Fibroblast of upper back skin (primary cell): ENCODE measurements at places on chromosomes 5 and 9.

DNA sequence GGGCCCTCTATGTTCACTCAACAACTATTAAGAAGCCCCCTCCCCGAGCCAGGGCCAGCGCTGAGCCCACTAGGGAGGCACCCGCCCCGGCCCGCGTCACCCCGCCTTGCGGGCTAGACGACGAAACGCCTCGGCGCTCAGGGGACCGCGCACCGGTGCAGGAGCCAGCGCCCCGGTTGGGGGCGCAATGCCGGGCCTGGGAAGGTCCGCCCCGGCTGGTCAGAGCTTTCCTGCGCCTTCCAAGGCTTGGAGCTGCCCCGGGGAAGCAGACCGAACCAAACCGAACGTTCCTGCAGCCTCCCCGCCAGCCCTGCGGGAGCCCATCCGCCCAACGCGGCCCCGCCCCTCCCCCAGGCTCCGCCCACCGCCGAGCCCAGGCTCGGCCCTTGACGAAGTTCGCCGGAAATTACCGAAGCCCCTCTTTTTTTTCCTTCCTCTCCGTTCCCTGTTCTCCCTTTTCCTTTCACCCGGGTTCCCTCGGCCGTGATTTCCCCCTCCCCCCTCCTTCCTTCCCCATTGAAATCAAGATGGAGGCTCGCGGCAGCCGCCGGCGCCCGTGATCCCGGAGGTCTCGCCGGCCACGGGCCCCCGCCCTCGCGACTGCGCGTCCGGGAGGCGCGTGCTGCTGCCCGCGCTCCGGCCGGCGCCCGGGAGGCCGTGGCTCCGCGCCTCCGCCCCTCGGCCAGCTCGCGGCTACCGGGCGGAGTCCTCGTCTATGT lies at the start of gene TRIO:
TRIO (plus strand) TSS at position 516 of the 719 bp plus-strand sequence. CDS start 384 bp downstream, outside the sequence.
- peak; percentile 95 for DNase-seq

- peak; percentile 72 for DNase-seq
Measured at GRCh38 chr5:109410389-109411148, 795 bp upstream of the PJA2 start.

GRCh38 chr5:142888469-142889085 lies 118.4 kb downstream of the ARHGAP26 start:
- peak; percentile 67 for DNase-seq

DNA sequence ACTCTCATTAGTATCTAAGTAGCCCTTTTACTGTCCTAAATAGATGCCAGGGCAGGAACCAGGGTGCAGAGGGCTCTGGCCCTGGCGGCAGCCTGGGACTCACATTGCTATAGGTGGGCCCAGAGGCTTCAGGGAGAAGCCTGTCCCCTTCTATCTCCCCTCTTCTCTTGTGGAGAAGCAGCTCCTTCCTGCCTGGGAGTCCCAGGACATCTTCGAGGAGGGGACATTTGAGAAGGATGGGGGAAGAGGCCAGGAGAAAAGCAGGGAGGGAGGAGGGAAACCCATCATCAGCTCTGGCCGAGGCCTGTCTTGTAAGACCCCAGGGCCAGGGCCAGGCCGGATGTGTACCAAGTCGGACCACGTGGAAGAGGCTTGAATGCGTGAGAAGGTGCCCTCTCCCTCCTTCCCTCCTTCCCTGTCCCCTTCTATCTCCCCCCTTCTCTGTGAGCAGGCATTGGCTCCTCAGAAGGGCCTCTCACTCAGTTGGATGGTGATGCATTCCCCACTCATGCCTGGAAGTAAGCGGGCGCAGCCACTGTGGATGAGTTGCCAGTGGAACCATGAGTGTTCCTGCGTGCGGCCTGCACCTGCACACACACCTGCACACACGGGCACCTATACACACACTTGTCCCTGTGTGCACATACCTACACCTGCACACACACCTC lies 20.7 kb upstream of the LPCAT1 start:
- DNase-seq = no peak

DNA sequence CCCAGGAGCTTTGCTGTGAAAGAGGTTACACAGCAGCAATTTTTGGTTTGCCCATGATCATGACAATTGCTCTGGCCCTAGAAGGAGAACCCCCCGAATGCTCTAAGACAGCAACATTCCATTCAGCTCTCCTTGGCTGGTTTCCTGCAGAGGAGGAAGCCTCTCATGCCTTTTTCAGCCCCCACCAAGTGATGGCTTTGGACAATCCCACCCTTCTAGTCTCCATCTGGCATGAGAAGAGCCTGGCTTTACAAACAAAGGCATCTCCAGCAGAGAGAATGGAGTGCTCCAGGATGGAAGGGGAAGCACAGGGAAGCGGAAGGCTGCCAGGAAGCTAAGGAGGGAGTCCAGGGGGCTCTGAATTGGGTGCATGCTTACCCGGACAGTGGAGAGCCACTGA lies 98.4 kb downstream of the CRB2 start:
- DNase-seq = no peak

DNA sequence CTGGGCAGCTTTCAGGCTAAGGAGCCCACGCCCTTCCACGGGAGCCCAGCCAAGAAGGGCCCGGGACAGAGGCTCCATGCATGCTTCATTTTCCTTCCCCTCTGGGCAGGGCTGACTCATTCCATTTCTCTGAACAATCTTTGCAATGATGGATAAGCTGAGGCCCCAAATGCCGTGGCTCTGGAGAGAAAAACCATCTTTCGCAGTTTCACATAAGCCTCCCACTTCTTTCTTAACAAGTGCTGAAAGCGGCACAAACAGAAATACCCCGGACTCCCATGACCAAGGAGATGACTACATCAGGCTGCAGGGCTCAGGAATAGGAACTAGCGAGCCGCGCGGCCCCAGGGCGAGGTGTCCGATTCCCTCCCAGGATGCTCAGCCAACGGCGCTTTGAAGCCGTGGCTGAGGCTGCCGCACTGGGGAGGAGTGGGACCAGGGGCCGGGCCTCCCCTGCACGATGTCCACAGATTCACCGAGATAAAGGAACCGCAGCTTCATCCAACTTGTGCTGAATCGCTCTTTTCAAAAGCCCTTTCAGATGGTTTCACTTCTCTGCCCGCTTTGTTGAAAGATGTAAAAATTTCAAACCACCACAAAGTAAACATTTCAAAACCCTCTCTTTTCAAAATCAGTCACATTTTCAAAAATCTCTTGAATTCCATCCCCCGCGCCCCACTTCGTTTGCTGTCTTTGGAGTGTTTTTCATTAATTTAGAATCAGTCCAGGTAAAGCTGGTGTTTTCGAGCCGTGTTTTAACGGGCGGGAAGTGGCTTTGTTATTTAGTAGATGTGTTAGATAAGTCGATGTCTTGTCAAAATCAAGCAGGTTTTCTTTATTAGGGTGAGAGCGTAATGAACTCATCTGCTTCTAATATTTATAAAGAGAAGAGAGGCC lies 96.5 kb upstream of the LMX1B start:
- DNase-seq = peak; percentile 84

DNA sequence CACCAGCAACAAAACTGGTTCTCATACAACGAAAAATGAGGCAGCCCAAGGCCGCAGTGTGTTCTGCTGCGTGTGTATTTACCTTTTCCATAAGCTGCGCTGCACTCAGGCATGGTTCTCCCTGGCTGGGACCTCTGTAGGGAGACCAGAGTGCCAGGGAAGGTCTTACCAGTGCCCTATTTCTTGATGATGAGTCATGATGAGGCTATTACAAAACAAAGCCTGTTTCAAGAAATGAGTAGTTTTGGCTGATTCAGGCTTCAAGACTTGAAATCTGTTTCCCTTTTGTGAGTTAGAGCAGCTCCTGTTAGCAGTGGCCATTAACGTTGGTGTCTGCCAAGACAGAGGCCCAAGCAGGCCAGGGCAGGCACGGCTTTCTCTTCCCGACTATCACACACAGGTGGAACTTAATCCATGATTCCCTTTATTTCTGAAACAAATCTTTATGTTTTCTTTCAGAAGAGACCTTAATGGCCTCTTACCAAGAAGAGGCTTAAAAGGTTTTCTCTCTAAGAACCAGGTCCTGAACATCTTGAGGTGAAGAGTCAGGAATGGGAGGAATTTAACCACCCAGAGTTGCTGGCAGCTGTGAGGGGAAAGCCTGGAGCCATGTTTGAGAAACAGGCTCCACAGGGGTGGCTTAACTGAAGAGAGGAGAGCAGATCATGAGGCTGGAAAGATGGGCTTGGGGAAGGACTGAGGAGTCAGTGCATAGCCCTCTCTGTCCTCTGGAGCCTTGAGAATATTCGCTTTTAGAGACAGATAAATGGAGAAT lies 41.4 kb upstream of the TIFAB start:
- DNase-seq = peak; percentile 79

GRCh38 chr9:26086396-26086795 lies 408.2 kb upstream of the TUSC1 start:
- no peak for DNase-seq

DNA sequence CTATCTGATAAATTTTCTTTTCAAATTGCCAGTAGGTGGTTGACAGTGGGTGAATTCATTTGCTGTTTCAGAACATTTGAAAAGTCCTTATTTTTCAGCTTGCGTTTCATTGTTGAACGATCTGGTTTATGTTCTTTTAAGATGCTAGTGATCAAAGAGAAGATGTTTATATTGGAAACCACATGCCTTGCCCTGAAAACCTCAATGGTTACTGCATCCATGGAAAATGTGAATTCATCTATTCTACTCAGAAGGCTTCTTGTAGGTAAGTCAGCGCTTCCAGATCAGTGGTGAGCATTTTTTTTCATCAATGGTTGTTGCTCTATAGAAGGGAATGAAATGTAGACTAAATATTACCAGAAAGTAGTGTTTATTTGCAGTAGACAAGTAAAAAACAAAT lies 16.6 kb upstream of the CAVIN4 start:
- no peak for DNase-seq

- DNase-seq = no peak
Measured at GRCh38 chr9:72527801-72528195, 6.4 kb downstream of the TMC1 start.

DNA sequence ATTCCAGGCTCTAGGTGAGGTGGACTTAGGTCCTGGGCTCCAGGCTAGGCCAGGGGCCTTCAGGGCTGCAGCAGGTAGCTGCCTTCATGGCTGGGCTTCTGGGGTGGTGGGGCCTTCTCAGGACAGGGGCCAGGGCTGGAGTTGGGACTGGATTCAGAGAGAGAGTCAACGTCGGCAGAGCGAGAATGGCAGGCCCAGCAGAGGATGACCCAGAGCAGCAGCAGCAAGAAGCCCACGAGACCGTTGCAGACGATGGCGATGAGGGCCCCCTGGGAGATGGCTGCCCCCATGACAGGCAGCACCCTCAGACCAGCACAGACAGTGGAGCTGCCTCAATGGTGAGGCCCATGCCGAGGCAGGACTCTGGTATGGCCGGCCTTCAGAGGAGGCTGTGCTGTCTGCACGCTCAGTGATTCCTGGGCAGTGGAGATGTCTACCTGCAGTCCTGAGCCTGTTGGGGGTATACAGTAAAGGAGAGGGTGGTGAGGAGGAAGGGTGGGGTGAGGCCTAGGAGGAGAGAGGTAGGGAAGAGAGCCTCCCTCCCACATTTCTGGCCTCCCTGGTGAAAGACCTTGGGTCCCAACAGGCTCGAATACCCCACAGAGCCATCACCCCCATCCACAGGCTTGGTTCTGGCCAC lies 1.3 kb downstream of the ENHO start:
- no peak for DNase-seq

GRCh38 chr5:119273391-119273839 lies 82.4 kb upstream of the TNFAIP8 start:
- no peak for DNase-seq
